Ecto neural progenitor cell (in vitro differentiated cells): ENCODE measurements at places on chromosomes 7 and 10.

DNA sequence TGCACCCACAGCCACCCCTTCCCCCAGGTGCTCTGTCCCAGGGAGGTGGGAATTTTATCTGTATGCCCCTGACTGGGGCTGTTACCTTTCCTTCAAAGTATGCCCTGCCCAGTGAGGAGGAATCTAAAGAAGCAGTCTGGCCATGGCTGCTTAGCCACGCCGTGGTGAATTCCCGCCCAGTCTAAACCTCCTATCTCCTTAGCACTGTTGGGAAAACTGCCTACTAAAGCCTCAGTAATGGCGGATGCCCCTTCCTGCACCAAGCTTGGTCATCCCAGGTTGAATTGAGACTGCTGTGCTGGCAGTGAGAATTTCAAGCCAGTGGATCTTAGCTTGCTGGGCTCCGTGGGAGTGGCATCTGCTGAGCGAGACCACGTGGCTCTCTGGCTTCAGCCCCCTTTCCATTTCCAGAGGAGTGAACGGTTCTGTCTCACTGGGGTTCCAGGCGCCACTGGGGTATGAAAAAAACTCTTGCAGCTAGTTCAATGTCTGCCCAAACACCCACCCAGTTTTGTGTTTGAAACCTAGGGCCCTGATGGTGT lies 87.2 kb downstream of the ABCC2 start:
- no peak for DNase-seq

DNA sequence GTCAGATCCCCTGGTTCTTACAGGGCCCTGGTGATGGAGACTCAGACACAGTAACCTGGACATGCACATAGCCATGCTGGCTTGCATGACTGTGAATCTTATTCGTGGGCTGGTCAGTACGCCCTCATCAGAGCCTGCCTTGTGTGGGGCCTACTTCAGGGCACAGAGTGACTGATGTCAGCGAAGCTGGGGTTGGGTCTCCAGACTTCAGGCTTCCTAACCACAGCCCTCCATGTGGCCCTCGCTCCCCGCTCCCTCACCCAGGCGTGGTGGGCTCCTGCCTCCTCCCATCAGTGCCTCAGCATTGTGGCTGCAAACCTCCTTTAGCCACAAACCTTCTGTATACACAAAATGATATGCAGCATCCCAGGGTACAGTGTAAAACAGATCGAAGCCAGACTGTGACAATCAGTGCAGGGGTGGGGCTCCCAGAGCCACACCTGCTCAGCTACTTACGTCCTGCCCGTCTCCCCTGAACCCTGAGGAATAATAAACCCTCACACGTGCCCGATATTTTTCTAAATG lies 7.1 kb upstream of the C10orf105 start:
- DNase-seq = no peak

DNA sequence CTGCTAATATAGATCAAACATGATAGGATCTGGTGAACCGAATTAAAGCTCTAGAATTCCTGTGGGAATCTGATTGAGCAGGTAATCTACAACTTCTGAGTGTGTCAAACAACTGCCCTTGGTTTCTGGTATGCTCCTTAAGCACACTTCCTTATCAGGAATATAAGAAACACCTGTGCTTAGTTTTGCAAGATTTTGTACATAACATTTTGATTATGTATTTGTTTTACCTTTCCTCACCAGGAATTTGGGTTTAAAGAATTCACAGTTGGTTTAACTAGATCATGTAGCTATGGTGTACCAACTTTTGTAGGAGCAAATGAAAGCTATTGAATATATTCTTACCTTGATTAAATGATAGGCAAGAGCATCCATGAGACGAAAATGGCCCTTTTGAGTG lies 40.6 kb downstream of the MCU start:
- DNase-seq = no peak

DNA sequence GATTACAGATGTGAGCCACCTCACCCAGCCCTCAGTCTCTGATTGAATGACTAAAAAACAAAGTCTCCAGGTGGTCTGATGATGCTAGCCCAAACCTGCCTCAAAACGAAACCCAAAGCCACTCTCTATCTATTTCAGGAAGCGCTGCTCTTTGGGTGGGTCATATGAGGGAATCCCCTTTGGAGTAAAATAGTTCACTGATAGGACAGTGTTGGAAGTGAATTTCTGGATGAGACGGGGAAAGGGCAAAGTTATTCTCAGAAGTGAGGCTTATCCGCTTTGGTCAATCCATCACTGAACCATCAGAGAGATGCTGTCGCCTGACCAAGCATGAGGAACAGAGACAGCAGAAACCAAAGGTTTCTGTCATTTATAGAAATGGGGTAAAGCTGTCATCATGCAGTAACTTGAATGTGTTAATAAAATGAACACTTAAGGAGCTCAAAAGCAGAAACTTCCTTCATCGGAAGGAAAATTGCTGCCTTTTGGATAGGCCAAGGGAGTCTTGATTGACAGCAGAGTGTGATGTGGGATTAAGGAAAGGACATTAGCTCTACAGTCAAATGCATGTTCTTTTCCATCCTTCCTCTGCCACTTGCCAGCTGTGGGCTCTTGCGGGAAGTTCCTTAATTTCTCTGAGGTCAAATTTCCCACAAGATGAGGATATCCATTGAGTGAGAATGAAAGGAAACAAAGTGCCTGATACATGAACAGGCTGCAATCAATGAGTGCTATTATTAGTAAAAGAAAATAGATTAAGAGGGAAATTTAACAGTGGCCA lies 64.9 kb upstream of the C1QL3 start:
- DNase-seq = no peak

- DNase-seq = no peak
Measured at GRCh38 chr7:31070991-31071644, 19.0 kb downstream of the ADCYAP1R1 start.

- no peak for DNase-seq
Measured at GRCh38 chr10:102781090-102781920, 37.6 kb downstream of the WBP1L start.

DNA sequence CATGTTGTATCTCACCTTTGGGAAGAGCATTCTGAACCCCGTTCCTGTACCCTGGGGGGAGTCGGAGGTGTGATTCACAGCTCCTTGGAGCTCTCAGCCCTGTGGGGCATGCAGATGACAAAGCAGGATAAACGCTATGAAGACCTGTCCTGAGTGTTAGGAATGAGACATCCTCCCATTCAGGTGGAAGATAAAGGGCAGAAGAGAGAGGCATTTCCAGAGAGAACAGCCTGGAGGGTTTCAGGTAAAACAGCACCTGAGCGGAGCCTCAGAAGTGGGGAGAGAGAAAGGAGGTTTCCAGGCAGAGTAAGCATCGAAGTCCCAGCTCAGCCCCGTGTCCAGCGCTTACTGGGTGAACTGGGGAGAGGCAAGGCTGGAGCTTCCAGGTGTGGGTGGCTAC lies 288.9 kb downstream of the KLF6 start:
- no peak for DNase-seq

- DNase-seq = no peak
Measured at GRCh38 chr10:130747356-130747755, 564.2 kb downstream of the TCERG1L start.

DNA sequence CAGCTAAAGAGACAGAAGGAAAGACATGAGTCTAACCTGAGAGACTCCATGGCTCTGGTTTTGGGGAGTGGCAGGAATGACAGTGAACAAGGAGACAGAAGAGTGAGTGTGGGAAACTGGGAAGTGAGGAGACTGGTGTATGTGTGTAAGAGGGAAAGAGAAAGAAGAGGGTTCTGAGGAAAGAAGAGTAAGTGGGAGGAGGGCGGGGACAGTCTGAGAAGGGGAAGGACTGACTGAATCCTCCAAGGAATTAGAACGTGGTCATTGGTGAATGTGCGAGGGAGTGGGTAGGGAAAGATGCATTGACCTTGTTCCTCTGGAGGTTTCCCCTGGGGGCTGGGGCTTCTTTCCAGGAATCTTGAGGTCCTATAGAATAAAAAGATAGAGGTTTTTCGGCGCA lies 26.6 kb downstream of the WNT8B start:
- DNase-seq = no peak

DNA sequence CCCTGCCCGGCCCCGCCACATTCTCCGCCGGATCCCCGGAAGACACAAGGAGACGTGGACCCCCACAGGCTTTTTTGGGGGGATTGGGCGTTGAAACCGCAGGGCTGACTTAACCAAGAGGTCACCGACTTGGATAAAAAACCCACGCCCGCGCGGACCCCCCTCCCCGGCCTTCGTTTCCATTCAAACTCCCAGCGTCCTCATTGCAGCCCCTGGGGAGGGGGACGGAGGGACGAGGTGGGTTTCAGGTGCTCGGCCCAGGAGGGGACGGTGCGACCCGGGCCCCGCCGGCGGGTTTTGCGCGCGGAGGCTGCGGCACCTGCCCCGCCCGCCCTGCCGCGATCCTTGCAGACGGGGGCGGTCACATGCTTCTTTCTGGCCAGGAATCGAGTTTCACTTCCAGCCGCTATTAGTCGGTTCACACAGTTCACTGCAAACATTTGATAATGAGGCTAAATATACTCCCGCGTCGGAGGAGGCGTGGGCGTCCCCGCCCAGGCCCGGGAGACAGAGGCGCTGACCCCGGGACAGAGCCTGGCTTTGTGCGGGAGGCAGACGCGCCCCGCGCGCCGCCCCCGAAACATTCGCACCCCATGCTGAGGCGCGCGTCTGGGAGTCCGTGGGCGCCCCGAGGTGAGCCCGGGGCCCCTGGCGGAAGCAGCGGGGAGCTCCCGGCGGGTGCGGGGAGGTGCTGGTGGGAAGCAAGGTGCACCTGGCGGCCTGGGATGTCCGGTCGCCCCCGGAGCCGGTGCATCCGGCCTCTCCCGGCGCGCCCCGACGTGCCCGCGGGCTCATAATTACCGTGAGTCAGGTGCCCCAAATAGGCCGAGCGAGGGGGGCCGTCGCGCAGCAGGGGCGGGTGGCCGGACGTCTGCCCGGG lies 2.7 kb upstream of the PDGFA start:
- DNase-seq = no peak

GRCh38 chr10:30047430-30047829 lies 12.0 kb downstream of the JCAD start:
- no peak for DNase-seq

DNA sequence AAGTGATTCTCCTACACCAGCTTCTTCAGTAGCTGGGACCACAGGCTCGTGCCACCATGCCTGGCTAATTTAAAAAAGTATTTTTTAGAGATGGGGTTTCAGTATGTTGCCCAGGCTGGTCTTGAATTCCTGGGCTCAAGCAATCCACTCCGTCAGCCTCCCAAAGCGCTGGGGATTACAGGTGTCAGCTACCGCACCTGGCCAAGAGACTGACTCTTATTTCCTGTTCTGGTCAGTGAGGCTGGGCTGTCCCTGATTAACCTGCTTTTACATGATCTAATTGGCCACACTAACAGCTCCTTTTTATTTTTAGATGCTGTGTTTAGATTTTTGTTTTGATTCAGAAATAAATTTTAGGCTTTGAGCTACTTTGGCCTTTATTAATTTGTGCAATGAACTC lies 203.9 kb downstream of the NXPH1 start:
- no peak for DNase-seq

DNA sequence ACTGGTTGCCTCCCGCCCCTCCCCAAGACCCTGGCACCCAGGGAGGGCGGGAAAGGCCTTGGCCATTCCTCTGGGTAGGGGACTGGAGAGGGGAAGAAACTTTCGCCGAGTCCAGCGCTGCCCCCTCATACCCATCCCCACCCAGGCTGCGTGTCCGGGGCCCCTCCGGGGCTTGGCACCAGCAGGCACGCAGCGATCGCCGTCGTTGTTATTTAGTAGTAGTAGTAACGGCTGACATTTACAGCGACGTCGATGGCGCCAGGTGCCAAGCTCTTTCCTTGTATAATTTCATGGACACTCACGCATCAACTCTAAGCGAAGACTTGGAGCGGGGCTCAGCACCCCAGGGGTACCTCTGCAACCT lies 3.3 kb upstream of the PDGFA start:
- DNase-seq = no peak

DNA sequence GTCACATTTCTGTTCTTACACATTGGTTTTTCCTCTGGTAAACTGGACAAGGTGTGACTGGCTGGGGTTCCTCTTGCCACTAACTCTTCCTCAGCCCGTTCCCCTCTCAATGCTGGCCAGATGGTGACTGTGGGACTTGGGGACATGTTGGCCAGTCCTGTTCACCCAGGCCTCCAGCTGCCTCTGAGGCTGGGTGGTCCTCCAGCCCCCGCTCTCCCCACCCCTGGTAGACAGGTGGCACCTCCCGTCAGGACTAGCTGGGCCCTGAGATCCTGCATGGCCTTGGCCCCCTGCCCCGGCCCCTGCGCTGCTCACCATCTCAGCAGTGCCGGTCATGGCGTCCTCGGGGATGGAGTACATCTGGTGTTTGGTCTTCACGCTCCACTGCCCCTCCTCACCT lies 10.8 kb upstream of the MYL7 start:
- DNase-seq = peak; percentile 27

DNA sequence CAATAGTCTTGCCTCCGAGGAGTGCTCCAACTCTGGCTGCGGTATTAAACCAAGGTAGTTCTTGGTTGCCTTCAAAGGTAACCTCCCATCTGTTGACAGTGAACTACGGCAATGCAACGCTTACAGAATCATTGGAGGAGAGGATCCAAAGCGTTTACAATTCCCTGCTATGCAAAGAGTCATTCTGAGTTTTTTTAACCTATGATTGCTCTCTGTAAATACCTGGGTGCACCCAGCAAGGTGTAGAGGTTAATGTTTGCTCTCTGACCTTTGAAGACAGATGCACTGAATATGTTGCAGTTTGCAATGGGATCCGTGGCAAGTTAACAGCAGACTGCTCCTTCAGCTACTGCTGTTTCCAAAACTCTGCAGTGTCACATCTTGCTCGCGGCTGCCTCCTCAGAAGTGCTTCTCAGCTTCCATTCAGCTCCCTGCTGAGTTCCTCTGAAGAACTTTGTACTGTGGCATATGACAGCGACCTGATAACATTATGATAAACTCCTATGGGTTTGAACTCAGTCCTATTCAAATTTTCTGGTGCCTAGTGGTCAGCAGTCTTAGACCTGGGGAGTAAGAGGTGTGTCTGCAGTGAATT lies 29.0 kb downstream of the KIAA1217 start:
- DNase-seq = no peak

DNA sequence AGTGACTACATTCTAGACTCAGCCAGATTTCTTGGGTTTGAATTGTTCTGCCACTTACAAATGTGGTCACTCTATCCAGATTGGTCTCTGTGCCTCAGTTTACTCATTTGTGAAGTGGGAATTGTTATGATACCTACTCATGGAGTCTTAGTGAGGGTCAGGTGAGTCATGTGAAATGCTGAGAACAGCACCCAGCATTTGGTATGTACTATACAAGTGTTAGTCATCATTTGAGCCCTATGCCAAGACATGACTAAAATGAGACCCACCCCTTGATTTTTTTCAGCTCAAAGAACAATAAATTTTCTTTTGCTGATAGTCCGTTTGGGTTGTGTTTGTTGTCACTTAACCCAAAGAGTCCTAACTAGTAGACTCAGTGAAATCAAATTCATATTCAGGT lies 92.8 kb downstream of the CHN2 start:
- no peak for DNase-seq

- DNase-seq = no peak
Measured at GRCh38 chr10:36837416-36837815, 288.0 kb upstream of the ANKRD30A start.

GRCh38 chr7:137768366-137768765 lies 78.4 kb downstream of the DGKI start:
- DNase-seq = no peak

DNA sequence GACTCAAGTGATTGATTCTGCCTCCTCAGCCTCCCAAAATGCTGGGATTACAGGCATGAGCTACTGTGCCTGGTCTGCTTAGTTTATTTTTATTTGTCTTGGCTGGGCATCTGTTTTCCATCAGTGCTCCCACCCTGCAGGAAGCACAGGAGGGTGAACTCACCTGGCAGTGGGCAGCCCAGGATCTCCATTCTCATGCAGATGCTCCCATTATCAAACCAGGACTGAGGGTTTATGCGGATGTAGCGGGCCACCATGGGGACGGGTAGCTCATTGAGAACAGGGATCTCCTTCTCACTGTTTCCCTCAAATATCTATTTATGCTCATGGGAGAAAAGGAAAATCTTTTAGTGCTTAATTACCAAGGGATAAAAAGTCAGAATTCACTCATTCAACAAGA lies 93.8 kb downstream of the CPXM2 start:
- DNase-seq = peak; percentile 8
